Stimulated activated CD8-positive, alpha-beta memory T cell treated with anti-CD3 and anti-CD28 coated beads, Interleukin-7, amount 100 ng/mL, for 48 hours (primary cell): ENCODE measurements at places on chromosomes 2 and 18.

GRCh38 chr18:63182310-63182772 is 137.2 kb downstream of the BCL2 start:
- DNase-seq = no peak

DNA sequence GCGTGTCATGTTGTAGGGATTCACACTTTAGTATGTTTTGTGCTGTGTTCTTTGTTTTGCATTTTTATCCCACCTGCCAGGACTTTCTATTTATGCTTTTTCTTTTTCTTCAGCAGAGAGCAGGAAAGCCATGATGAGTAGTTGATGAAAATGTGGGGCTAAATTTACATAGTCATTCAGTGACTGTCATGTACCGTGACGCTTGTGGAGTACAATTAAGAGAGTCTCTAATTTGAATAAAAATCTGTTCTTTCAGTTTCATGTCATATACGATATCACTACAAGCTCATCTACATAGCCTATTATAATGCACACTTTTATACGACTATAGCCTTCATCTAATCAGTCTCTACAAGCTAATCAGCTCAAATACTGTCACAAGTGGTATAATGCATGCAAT is 112.7 kb upstream of the SPATS2L start:
- no peak for DNase-seq

- DNase-seq = peak; percentile 18
Measured at GRCh38 chr2:119174216-119174992, 15.9 kb upstream of the C1QL2 start.

DNA sequence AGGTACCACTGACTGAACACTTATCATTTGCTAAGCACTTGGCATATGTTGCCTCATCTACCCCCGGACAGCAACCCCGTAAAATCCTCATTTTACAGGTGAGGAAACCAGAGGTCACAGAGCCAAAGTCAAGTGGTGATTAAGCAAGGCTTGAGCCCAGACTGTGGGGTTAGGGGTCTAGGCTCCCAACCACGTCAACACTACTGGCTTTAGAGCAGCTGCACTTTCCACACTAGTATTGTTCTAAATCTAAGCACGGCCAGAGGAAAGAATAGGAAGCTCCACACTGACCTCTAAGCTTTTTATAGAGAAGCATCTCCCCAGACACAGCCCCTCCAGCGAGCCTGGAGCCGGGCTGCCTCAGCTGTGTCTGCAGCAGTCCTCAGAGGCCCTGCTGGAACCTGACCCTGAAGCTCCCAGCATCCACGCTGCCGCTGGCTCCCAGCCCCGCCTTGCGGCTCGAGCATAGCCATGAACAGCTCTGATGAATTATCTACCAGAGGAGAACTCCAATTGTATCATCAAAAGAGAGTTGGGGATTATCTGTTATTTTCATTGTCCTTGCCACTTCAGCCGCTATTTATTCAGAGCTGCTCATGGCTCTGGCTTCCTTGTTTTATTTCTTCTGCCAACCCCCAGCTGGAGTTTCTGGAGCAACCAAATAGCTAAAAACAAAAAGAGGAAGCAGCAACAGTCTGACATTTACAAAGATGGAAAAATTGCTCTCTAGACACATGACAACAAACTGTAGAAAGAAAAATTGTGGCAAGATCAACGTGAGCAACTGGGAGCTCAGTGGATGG is 62.2 kb upstream of the RTN4 start:
- DNase-seq = no peak

DNA sequence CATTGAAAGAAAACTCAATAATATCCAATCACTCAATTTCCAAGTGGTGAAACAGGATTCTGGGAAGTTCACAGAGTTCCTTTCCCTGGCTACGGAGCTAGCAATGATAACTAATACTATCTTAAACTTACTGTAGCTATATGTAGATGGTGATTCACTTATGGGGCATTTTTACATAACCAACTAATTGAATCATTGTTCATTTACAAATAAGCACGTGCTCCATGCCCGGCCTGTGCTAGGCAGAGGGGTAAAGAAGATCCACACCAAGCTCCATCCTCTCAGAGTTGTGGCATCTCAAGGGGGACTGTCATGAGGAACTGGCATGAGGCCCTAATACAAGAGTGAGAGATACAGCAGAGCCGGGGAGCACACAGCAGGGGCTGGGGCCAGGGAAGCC is 176.3 kb downstream of the ANKRD30B start:
- DNase-seq = no peak

DNA sequence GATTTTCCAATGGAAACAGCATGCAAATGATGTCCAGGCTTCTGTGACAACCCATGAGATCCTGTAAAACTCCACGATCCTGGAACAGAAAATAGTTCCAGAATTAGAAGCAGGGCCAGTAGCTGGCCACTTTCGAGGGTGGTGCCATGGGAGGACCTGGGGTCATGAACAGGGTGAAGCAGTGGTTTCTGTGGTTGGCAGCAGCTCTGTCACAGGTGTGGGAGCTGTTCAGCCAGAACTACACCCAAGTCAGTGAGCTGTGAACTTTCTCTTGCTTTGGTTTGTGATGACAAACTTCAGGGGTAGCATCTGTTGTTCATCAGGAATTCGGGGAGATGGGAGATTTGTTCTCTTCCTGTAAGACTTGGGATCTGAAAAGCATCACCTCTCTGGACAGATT is 314.4 kb upstream of the NT5C1B start:
- DNase-seq = no peak

DNA sequence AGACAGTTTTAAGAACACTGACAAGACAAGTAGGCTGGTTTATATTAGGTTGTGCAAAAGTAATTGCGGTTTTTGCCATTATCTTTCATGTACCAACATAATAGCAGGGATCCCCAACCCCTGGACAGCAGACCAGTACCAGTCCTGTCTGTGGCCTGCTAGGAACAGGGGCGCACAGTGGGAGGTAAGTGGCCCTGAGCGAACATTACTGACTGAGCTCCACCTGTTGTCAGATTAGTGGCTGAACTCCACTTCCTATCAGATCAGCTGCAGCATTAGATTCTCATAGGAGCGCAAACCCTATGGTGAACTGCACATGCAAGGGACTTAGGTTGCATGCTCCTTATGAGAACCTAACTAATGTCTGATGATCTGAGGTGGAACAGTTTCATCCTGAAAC is 921.9 kb downstream of the CCDC85A start:
- no peak for DNase-seq

DNA sequence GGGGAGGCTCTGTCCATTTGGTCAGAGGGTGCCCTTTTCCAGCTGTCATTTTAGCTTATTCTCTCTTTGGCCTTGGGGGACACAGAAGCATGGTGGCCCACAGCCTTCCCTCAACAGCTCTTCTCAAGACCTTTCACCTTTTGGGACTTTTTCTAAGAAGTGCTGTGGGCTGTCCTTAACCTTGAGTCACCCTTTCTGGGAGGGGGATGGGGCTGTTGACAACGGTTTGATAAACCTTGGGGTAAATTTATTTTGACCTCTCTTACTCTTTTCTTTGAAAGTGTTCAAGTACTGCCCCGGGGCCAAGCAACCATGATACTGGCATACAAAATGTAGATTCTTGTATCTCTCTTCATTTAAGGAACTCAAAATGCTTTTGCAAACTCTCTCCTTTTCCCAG is 13.7 kb downstream of the IGFBP5 start:
- no peak for DNase-seq

DNA sequence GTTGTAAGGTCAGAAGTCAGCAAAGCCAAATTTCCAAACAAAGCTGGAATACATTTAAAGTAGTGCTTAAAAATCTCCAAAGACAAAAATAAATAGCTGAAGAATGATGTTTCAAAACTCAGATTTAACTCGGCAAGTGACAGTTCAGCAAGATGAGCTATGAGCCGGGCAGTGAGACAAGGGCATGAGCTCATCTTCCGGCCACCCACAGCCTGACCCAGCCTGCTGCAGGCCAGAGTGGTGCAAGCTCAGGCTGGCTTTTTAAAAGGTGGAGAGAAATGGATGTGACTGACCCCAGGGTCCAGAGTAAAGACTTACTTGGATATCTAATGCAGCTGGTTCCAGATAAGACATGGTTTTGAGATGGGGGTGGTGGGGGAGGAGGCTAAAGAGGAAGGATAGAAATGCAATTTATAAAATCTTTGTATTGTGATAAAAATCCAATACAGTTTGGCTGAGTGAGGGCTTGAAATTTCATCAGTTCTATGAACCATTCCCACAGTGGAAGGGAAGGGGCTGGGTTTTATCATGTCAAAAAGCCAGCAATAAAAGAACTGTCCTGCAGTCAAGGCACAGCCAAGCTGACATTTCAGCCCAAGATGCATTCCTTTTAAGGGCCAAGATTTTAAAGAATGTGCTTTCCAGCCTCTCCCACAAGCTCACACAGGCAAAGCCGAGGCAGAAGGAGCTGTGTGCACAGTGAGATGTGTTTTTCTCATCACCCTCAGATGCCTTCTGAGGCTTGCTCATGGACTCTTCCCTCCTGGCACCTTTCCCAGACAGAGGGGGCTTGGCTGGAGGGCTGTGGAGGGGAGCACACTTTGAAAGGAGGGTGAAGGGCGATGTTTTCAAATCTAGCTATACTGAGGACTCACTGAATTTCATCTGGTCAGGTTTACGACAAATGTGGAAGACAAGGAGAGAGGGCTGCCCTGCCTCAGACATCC is 97.9 kb upstream of the KLHL29 start:
- no peak for DNase-seq

DNA sequence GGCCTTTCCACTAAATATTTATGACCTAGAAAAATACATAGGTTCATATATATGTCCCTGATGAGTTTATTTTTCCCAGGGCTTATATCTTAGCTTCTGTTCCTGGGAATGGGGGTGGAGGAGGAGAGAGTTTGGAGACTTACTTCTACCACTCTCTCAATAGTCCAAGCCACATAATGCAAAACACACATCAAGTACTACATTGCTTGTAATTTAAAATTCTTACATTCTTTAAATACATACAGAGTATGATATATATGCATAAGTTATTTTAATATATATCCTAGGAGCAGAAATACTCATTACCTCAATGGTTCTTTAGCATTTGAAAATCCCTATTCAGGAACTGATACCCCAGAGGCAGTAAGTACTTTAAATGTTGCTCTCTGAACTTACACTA is 73.2 kb upstream of the MYL1 start:
- no peak for DNase-seq

DNA sequence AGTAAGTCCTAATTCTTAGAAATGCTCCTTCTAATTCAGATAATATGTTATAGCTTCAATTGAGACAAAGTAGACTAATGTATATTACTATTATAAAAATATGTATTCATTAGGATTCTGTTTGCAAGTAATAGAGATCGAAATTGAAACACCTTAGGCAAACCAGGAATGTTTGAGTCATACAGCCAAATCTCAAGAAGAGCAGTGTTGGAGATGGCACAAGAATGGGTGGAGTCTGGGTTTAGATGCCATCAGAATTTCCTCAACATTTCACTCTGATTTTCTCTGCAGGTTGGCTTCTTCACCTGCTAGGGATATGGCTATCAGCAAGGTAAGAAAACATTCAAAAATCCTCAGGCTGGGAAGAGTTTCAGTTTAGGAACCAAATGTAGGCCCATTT is 405.4 kb downstream of the CCDC85A start:
- no peak for DNase-seq

DNA sequence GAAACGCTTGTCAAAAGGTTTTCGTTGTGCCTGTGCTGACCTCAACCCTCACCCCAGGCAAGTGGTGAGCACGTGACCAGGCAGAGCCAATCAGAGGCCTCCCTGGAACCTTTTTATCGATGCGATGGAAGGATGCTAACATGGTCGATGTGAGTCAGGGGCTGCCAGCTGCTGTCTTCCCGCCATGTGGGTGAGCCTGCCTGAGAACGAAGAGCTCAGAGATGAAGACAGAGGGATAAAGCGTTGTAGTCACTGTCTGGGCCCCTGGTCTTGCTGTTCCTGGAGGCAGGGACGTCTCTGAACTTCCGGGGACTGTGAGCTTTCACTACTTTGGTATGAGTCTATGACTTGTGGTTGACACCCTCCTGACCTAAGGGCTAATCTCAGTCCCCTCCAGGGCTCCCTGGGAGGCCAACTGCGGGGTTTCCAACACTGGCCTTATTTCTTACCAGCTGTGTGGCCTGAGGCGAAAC is 18.6 kb downstream of the DNMT3A start:
- peak; percentile 54 for DNase-seq

- no peak for DNase-seq
Measured at GRCh38 chr18:79947881-79948610, 3.4 kb downstream of the SLC66A2 start.

- DNase-seq = no peak
Measured at GRCh38 chr18:49169037-49169521, 218.3 kb upstream of the SMAD7 start.

DNA sequence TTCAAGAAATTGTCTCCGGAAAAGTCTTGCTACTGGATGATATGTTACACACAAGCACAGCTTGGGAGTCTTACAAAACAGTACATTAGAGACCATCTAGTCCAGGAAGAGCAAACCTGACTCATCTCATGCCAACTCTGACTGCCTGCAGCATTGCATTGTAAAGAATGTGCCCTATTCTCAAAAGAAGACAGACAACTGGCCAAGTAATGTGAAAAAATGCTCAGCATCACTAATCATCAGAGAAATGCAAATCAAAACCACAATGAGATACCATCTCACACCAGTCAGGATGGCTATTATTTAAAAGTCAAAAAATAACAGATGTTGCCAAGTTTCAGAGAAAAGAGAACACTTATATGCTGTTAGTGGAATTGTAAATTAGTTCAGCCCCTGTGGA is 42.7 kb upstream of the GORASP2 start:
- DNase-seq = no peak

GRCh38 chr2:71150082-71150816 is 19.8 kb downstream of the MPHOSPH10 start:
- DNase-seq = no peak

- DNase-seq = no peak
Measured at GRCh38 chr2:97911206-97911921, 84.4 kb downstream of the TMEM131 start.

DNA sequence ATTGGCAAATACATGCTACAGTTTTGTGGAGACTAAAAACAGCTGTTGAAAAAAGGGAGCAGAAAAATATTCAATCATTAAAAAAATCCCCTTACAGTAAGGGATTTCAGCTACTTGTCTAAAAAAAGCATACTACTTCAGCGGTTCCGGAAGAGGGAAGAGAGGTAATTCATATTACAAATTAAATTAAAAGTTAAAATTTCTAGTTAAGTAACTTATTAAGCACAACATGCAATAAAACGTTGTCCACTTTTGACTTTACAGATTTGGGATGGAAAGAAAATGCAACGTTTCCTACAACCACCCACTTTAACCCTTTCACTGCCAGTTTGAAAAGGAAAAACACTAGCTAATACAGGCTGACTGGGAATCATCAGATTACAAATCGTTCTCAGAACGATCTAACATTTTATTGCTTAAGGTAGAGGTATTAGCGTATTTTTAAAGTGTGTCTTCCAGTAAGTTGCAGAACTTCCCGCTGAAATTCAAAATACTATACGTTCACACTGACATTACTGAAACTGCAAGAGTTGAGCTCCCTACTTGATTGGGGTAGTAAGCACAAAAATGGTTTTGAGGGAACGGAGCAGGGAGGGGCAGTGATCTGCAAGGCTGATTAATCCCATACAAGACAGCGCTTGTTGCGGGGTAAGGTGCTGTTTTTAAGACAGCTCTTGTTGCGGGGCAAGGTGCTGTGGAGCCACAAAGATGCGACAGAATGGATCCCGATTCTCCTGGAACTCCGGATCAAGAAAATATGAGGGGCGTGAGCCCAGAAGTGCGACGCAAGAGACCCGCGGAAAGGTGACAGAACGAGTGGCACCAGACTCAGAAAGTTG is 743 bp downstream of the HADHA start:
- no peak for DNase-seq
